ENCODE measurements at places on chromosomes 4 and X.
A peak's percentile ranks its signal among the peaks of the same experiment; 100 is the strongest.

DNA sequence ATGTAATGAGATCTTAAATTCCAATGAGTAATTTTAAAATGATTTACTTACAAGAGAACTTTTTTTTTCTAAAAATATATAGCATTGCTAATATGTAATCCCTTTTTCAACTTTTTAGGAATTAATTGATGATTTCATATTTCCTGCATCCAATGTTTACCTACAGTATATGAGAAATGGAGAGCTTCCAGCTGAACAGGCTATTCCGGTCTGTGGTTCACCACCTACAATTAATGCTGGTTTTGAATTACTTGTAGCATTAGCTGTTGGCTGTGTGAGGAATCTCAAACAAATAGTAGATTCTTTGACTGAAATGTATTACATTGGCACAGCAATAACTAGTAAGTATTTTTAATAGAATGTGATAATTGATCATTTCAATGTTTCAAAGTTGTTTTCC lies 113.2 kb downstream of the USP9X start:
- DNase-seq = peak; percentile 3

- no peak for DNase-seq
Observed at GRCh38 chr4:7499661-7500060, 64.9 kb upstream of the PSAPL1 start.

- no peak for DNase-seq
Observed at GRCh38 chr4:169133932-169134331, 123.9 kb upstream of the CBR4 start.

DNA sequence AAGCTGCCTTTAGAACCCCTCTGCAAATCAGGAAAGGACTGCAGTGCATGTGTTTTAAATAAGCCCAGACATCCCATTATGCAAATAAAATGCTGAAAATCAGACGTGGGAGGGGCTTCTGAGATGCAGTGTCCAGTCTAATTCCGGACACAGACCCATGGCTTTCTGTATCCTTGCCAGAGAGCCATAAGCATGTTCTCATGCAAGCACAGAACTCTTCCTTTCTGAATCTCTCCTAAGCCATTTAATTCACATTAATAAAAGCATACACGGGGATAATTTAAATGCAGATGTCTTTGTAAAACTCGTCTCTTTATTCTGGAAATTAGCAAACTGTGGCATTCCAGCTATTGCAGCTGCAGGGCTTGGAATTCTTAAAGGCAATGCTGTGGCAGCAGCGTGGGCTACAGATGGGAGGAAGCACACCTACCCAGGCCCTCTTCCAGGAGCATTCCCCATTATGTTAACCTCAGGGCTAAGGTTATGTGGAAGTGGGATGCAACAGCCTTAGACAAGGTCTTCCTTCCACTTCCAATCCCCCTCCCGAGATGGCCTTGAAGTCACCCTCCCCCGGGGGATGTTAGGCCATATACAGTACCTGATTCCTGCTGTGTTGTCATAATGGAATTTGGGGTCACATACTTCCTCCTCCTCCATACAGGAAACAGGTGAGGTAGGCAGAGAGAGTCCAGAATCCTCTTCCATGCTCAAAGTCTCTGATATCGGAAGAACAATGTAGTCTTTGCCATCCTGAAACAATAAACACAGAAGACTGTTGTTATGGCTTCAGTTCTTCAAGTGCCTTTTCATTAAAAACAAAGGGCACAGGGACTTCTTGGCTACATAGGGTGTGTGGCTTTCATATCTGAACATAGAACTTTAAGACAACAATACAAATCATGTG lies 38.1 kb downstream of the KDR start:
- no peak for DNase-seq

GRCh38 chrX:71439896-71440295 lies 73.7 kb downstream of the TAF1 start:
- no peak for DNase-seq

GRCh38 chrX:104282166-104282725 lies 27.5 kb upstream of the ESX1 start:
- DNase-seq = no peak
